T-helper 1 cell (primary cell): ENCODE measurements at places on chromosomes 3 and 15.

GRCh38 chr3:97579365-97579764 is 185.2 kb upstream of the ARL6 start:
- DNase-seq = no peak

GRCh38 chr15:82917249-82917648 is 35.3 kb downstream of the HOMER2 start:
- no peak for DNase-seq

- no peak for DNase-seq
These were observed 262.5 kb downstream of the PLOD2 start for GRCh38 chr3:145898487-145898886.

GRCh38 chr3:182305881-182306665 is 487.2 kb upstream of the ATP11B start:
- DNase-seq = no peak

DNA sequence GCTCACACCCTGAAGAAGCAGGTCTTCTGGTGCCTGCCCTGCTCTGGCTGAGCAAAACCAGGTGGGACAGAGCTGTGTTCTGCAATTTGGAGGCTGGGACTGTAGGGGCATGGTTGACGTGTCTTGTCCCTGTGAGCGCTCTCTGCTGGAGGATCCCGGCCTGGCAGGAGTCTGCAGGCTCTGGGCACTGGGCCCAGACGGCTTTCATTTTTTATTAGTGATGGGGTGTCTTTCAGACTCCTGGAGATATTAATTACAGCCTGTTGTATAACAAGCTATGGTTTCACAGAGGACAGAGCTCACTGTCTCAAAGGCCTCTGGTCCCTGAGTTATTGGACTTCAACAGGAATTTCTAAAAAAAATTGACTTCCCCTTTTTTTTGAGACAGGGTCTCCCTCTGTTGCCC is 29.5 kb upstream of the ZNF710 start:
- peak; percentile 8 for DNase-seq

- no peak for DNase-seq
These were observed 144.7 kb downstream of the SERPINI1 start for GRCh38 chr3:167880183-167880582.

DNA sequence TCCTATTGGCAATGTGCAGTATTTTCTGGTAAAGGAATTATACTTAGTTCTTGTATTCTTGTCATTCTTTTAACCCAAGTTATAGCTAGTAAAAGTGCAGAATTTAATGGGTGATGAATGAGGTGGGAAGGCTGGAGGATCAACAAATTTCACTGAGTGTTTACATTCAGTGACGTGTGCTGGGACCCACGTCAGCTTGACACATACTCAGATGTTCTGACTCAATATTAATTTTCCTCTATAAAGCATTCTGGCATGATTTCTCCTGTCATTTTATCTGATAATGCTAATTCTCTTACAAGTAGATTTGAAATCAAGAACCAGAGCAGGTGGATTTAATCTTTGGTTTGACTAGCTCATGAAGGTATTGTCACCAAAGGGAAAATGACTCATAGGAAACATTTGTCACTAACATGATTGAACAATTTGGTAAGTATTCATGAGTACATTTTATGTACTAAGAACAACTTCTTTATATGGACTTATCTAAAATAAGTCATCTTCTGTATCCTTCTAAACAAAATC is 71.0 kb upstream of the SYNPR start:
- no peak for DNase-seq

- no peak for DNase-seq
These were observed 134.5 kb upstream of the SGO1 start for GRCh38 chr3:20320489-20320888.

DNA sequence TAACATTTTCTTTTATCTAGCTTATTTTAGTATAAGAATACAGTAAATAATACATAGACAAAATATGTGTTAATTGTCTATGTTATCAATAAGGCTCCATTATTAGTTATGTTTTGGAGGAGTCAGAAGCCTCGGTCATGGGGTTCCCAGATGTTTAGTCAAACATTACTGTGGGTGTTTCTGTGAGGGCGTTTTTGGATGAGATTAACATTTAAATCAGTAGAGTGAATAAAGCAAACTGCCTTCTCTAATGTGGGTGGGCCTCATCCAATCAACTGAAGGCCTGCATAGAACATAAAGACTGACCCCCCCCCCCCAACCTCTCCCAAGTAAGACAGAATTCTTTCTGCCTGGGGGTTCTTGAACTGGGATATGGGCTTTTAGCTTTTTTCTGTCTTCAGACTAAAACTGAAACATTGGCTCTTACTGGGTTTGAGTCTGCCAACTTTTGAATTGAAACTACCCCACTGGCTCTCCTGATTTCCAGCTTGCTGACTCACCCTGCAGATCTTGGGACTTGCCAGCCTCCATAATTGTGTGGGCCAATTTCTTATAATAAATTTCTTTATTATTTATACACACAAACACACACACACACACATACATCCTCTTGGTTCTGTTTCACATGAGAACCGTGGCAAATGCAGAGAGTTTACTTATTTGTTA is 192.0 kb downstream of the TPRG1 start:
- DNase-seq = no peak

GRCh38 chr15:99095626-99096025 is 9.3 kb upstream of the SYNM start:
- DNase-seq = no peak

GRCh38 chr15:48806151-48806550 is 4.7 kb downstream of the CEP152 start:
- no peak for DNase-seq

GRCh38 chr15:98612490-98613110 is 35.7 kb upstream of the IGF1R start:
- DNase-seq = no peak

- no peak for DNase-seq
These were observed 3.7 kb downstream of the PAK6 start for GRCh38 chr15:40242601-40243000.

DNA sequence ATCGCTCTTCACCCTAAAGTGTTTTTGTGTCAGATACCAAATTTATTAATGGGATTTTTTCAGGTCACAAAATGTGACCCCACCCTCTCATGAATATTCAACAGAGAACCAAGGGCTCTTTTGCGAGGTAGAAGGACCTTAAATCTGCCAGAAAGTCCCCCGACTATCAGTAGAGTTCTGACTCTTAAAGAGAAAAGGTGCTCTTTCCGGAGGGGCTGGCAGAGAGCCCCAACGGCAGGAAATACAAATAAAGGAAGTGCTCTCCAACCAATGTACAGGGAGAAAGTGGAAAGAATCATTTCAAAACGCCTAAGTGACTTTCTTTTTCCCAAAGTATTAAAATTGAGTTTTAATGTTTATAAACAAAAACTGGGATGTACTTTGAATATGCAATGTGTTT is 517.2 kb downstream of the FOXP1 start:
- DNase-seq = no peak

GRCh38 chr15:82558502-82558901 is 18.2 kb upstream of the RPS17 start:
- no peak for DNase-seq

DNA sequence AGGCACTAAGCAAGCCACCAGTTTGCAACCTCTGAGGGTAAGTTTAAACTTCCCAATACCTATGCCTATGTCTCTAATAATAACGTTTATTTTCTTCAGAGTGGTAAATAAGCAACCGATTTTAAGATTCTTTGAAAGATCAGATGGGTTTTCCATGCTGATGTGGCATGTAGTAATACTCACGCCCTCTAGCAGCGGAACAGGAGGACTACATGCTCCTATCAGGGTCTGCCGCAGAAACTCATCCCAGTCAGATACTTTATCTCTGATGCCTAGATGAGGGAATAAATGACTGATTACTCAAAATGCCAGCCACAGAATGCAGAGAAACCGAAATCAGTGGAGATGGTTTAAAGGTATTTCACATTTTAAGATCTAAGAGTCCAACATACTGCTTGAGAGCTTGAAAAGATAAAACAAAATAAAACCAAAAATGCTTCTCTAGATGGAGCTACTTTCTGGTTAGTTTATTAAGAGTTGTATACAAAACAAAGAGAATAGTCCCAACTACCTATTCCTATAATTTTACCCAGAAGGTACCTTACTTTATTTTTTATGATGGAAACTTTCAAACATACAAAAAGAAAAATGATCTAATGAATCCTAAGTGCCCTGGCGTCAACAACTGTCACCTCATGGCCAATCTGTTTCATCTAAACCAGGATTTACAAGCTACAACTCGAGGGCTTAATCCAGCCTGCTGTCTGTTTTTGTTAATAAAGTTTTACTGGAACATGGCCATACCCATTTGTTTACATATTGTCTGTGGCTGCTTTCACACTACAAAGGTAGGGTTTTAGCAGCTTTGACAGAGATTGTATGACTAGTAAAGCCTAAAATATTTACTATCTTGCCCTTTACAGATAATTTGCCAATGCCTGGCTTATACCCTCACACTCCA is 37.5 kb upstream of the STIMATE start:
- peak; percentile 61 for DNase-seq

- no peak for DNase-seq
These were observed 224.0 kb upstream of the CBLB start for GRCh38 chr3:106092792-106093191.

DNA sequence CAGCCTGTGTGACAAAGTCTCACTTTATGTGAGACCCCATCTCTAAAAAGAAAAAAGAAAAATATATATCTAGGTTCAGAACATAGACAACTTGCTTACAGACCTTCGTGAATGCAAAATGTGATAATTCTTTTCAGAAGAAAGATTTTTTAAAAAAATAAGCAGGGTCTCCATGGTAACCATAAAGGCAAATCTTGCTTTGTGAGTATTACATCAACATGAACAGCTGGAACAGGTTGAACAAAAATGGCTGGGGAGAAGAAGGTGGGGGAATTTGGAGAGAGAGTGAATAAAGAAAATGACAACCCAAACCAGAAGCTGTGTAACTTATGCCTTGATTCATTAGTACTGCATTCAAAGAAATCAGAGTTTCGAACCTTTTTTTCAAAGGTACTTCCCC is 125.2 kb upstream of the RAP2B start:
- DNase-seq = no peak

GRCh38 chr3:69288161-69288895 is 97.6 kb downstream of the FRMD4B start:
- no peak for DNase-seq

- DNase-seq = no peak
These were observed 97.3 kb downstream of the TOP2B start for GRCh38 chr3:25567388-25567787.

DNA sequence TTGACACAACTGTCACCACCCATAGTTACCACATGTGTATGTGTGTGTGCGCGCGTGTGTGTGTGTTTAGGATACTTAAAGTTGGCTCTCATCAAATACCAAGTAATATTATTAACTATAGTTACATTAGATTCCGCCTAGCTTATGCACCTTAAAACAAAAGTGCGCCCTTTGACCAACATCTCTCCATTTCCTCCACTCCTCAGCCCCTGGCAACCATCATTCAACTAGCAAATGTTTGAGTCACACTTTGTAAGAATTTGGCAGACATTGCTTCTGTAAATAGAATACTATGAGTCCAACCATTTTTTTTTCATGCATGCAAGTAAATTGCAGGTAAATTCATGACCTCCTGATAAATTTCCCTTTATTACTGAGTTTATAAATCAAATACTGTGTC is 169.3 kb downstream of the GBE1 start:
- no peak for DNase-seq

DNA sequence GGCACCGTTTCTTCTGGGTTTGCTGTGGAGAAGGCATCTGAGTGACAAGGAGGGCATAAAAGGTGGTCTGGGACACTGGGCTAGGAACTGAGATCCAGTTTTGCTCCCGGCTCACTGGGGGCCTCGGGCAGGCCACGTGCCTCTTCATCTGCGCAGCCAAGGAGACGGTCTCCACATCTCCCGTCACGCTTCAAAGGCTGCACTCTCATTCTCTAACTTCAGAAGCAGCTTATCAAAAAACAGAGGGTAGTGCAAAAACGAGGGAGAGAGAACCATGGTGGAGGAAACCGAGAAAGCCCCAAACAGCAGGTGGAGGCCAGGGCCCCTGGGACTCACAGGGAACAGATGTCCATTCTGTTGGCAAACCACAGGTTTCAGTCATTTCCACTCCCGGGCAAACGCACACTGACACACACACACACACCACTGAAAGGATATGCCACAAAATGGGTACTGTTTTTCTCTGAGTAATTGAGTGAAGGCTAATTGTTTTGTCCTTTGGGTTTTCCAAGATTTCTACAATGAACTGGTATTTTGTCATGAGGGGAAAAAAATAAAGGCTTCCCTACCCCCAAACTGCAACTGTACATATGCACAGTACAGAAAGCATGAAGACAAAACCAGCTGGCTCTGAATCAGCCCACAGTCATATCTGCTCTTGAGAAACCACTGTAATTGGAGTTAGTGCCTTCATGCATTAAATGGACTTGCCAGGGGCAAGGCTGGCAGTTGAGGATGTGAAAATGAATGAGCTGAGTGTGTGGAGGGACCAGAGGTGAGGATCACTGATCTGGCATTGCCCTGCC is 71.9 kb downstream of the MGLL start:
- no peak for DNase-seq

DNA sequence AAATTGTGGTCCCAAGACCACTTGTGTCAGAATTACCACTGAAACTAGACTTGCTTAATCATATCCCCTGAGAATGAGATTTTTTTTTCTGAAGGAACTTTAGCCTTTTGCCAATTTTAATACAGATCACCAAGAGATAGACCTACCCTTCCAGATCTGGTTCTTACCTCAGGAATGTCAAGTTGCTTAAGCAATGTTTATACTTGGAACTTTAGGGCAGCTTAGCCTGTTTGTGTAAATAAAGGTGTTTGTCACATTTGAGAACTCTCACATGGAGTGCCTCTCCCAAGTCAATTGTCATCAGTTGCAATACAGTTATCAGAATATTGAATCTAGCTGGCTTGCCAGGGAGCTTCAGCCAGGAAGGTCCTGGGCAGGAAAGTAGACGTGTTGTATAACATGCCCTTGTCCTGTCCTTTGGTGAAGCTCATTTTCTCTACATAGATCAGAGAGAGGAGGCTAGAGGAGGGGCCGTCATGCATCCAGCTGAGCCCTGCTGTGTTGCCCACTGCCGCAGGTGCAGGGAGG is 3.9 kb downstream of the GPD1L start:
- no peak for DNase-seq

GRCh38 chr3:96813820-96814650 is at the start of gene EPHA6:
TSS of gene EPHA6 (plus strand) at chr3:96814594.
- DNase-seq = no peak
